ENCODE measurements at places on chromosomes 5 and 9. TPM values are rescaled to one million over a fixed set of nuclear protein-coding genes. Genes with fewer than 3 reads are reported as not detected.

The FAXDC2 gene
- total RNA-seq, result 17.4 TPM

The MCC gene
- 62.4 TPM for total RNA-seq

The PRR16 gene
- 4.4 TPM for total RNA-seq

The KCNN2 gene
- not detected for total RNA-seq

The PFN3 gene
- not detected for total RNA-seq

The CCDC192 gene
- not detected for total RNA-seq

The CACFD1 gene
- 18.0 TPM for total RNA-seq

The GPR150 gene
- 0.27 TPM for total RNA-seq

The PCDHB12 gene
- total RNA-seq, result 0.18 TPM

The LMBRD2 gene
- total RNA-seq, result 22.1 TPM

The BAAT gene
- not detected for total RNA-seq

The DCANP1 gene
- not detected for total RNA-seq
